ENCODE measurements at places on chromosomes 3 and 15.

- no peak for DNase-seq
Measured at GRCh38 chr3:136584728-136585127, 167.4 kb downstream of the STAG1 start.

GRCh38 chr3:189169728-189170127, 2.0 kb upstream of the TPRG1 start:
- DNase-seq: no peak

DNA sequence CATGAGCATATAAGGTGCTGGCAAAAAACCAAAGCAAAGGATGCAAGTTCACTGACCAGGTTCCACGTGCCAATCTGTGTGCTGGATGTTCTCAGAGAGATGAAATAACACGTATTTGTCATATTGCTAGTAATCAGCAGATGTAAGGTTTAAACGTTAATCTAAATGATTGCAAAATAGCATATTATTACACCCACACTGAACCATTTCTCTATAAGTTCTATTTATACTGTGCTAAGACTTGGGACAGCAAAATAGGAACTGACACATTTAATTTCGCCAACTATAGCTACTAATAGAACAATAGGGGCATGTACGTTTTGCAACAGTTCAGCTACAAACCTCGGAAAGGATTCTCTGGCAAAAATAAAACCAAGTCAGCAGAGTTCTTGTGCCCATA, 350.3 kb upstream of the ZNF385D start:
- DNase-seq: no peak

DNA sequence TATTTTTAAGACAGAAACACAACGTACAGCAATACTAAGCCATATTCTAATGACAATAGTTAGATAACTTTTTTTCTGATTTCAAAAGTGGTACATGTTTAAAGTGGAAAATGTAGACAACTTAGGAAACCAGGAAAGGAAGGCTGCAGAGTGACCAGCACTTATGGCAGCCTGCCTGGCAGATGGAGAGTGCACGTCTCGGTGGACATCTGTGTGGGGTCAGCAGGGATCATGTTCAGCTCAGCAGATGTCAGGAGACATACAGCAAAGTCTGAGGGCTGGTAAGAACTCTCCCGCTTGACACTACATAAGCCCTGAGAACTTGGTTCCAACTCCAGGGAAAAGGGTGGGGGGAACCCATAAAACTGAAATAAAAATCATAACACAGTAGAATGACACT, 128.6 kb upstream of the ADPGK start:
- DNase-seq: peak; percentile 32

- DNase-seq: no peak
Measured at GRCh38 chr3:23096041-23096440, 107.1 kb upstream of the UBE2E2 start.

GRCh38 chr15:38867556-38867955, 302.9 kb upstream of the RASGRP1 start:
- DNase-seq: no peak

DNA sequence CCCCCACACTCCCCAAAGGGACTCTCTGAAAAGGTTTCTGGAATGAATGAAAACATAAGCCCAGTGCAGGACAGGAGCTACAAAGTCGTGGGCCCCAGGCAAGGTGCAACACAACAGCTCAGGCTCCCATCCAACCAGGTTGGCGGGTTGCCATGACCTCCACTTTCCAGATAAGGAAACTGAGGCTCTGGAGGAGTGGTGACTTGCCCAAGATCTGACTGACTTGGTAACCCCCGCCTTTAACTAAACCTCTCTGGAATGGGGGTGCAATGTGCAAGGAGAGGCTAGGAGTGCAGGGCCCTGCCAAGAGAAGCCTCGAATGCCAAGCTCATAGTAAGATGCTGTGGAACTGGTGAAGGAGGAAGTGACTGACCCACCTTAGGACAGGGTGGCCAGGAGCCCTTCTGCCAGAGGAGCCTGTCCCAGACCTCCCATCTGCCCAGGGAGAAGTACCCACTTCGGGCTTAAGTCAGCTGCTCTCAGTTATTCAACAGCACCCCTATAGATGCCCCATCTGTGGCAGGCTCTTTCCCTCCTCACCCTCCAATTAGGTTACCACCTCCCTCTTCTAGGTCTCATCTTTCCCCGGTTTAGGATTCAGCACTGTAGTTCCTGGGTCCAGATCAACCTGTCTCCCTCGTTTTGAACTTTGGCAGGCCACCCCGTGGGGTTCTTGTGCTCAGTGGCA, 553 bp upstream of the TNNC1 start:
- DNase-seq: no peak

GRCh38 chr15:91694131-91694830, 159.2 kb upstream of the SLCO3A1 start:
- peak; percentile 58 for DNase-seq

DNA sequence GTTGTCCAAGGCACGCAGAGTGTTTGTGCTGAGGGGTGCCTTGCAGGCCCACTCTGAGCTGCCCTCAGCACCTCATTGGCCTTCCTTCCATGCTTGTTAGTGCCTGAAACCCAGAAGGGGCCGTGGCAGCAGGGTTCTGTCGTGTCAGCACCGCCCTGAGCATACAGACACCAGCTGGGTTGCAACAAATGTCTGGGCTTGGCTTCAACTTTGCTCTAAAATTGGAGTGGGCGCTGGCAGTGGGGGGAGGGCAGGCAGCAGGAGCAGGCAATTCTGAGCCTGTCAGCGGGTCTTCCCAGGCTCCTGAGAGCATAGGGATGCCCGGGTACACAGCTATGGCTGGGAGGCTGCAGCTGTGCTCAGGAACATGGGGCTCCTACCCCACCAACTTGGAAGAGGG, 464.3 kb downstream of the EPHA3 start:
- DNase-seq: peak; percentile 31

DNA sequence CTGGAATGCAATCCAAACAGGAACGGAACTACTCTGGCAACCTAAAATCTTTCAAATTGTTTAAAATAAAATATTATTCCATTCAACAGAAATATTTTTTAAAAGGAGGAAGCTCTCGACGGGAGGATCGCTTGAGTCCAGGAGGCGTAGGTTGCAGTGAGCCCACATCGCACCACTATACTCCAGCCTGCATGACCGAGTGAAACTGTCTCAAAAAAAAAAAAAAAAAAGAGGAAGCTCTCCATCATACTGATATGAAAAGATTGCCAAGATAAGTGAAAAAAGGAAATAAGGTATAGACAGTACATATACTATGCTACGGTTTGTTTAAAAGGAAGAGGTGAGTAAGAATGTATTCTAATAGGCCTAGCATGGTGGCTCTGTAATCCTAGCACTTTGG, 3.6 kb downstream of the RAD18 start:
- no peak for DNase-seq

DNA sequence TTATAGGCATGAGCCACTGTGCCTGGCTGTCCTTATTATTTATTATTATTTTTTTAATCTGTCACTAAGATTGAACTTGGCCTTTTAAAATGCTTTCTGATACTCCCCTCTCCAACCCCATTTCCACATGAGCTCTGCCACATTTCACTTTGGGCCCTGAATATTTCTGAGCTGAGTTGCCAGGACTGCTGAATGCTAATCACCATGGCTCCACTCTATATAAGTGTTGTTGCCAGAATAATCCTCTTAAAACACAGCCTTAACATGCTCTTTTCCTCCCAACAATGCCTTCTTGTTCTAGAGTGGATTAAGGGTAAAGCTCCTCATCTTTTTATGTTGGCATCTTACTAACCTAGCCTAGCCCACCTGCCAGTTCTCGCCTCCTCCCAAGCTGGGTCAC, 124.4 kb downstream of the PDZRN3 start:
- DNase-seq: no peak

DNA sequence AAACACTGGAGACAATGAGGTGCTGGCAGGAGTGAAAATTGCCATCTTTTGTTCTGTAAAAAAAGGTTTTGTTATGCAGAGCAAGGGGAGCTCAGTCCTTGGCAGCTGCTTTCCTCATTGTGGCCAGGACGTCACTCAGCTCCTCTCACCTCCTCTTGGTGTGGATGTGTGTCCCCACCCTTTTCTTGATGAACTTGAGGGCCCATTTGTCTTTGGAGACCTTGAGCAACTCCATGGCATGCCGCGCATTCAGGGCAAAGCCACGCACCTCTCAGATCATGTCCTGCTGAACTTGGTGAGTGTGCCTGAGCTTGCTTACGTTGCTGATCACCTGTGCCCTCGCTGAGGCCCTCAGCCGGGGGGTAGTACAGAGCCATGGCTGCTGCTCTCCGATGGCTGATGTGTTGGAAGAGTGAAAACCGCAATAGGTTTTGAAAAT, 24.5 kb upstream of the BDH1 start:
- DNase-seq: no peak

DNA sequence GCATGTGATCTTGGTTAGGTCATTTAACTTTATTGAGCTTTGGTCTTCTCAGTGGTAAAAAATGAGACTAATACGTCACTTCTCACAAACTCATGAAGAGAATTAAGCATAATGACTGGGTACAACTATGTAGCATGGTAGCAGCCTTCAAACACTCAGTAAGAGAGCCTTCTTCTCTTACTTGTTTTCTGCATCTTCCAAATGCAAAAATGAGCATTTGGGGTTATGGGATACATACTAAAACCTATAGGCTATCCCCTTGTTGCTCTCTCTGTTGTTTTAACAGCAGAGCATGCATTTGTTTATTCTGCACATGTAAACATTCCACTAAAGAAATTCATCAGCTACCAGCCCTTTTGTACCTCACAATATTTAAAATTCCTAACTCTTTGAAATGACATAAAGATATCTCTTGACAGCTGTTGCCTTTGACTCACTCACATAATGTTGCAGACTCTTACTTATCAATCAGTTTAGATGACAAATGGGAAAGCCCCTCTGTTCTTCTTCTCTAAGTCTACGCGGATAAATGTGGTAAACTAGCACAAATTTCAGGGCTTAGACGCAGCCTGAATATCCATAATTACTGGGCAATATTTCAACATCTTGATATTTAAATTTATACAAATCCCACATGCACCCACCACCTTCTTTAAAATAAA, 327.3 kb upstream of the SATB1 start:
- DNase-seq: no peak

DNA sequence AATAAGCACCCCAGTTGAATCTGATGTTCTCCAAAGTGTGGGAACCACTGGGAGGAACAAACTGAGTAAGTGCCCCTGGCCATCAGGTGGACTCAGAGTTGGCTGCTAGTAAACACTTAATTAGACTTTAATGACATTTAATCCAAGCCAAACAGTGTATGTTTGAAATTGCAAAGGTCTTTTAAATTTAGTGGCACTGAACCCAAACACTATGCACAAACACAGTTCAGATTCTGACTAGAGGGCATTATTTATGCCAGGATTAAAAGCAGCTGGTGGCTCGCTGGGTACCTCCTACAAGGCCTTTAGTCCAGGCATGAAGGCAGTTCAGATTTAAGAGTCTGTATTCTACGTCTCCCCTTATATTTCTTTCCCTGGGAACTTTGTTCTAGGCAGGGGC, 264.8 kb downstream of the CLSTN2 start:
- no peak for DNase-seq

- DNase-seq: no peak
Measured at GRCh38 chr3:103794656-103795055, 1359.8 kb downstream of the ZPLD1 start.

- no peak for DNase-seq
Measured at GRCh38 chr15:83928878-83929418, 275.0 kb downstream of the ADAMTSL3 start.

GRCh38 chr15:78064544-78064943, 13.0 kb downstream of the TBC1D2B start:
- DNase-seq: no peak

DNA sequence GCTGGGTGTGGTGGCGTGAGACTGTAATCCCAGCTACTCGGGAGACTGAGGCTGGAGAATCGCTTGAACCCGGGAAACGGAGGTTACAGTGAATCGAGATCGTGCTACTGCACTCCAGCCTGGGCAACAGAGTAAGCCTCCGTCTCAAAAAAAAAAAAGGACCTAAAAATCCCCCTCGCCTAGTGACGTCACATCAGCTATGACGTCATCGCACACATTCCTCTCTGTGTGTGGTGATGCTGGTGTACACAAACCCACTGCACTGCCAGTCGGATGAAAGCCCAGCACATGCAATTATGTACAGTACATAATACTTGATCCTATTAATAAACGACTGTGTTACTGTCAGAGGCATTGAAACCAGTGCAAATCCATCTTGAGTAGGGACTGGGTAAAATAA, 40.2 kb upstream of the SEC61A1 start:
- no peak for DNase-seq

DNA sequence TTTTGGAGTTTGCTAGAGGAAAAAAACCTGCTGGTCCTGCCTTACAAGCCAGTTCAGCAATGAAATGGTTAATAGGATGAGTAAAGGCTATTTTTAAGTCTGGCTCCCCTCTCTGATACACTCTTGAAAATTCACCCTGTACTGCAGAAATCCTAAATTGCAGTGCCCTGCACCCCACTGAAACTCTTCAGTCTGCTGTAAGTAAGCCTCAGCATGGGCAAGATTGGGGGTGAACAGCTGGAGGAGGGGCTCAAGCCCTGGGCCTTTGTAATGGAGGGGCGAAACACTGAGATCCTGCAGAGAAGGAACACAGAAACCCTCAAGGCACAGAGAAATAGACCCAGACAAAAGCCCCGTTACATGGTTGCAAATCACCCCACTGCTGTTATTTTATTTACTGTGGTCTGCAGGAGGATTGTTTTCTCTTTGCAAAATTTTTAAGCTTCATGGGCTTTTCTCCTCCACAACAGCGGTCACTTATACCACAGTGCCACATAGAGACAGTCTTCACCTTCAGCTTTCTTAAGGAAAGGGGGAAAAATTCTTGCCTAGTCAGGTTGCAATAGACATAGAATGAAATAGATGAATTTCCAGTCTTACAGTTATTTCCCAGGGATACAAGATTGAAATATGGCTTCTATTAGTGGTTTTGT, 45.0 kb downstream of the SOX2 start:
- DNase-seq: no peak

DNA sequence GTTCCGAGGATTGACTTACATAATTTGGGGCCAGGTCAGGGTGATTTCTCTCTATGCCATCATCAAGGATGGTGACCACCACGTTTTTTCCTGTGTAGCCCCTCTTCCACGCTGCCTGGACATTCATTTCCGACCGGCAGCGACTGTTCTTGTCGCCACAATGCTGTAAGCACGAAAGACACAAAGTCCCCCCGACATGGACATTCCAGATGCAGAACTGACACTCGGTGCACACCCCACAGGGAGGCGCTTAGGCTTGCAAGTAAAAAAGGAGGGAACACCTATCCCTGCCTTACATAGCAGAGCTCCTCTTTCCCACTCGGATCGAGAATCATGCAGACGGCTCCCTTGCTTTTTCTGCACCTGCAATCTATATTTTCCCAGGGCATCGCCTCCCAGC, 58.2 kb downstream of the PCSK6 start:
- no peak for DNase-seq

DNA sequence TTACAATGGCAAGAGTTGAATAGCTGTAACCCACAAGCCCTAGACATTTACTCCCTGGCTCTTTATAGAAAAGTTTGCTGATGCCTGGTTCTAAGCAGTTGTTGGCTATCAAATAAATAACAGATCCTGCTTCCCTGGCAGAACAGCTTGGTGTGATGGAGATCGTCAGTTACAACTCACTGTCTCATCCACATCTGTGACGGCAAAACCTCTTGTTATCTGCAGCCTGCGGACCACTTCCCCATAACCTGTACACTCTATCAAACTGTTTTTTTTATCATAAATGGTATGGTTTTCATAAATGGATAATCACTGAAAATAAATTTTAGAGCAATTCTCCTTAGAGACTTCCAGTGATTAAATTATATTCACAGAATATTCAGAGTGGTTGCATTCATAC, 14.1 kb downstream of the ZDHHC3 start:
- no peak for DNase-seq

GRCh38 chr3:32066686-32067085, 39.7 kb upstream of the GPD1L start:
- no peak for DNase-seq

Measured in DMS 273 treated with DMSO at 0.1 percent for 48 hours (cell line).